ENCODE measurements at places on chromosomes 4 and X.

DNA sequence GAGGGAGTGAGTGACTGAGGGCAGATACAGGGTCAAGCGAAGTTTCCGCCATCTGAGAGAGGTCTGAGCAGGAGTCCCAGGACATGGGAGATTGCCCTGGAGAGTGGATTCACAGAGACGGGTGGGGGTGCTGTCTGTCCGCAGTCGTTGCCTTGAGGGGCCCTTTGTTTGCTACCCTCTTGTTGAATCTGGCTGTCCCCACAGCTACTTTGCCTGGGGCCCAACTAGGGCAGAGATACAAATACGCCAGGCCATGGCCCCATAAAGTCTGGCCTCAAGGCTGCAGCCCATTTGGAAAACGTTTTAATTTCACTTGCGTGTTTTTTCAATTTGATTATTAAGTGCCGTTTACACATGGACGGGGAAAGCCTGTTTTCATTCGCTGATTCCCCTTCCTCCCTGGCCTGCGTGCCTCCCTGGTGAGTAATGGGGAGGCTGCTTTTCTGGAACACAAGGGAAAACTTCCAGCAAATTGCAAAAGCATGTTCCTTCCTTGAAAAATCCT lies 134.4 kb downstream of the SMIM20 start:
- peak; percentile 71 for DNase-seq

DNA sequence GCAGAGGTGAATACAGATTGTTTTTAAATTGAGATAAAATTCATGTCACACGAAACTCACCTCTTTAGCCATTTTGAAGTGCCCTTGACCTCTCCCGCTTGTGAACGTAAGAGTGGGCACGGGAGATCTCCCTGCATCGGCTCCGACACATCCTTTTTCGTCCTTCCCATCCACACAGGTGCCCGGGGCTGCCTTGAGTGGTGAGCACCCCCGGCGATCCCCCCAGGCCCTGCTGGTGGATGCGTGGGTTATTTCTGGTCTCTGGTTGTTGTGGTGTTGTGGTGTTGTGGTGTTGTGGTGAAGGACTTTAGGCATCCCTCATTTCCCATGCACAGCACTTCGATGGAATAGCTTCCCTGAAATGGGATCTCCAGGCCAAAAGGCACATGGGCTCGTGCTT lies 46.1 kb downstream of the PSAPL1 start:
- DNase-seq: no peak

DNA sequence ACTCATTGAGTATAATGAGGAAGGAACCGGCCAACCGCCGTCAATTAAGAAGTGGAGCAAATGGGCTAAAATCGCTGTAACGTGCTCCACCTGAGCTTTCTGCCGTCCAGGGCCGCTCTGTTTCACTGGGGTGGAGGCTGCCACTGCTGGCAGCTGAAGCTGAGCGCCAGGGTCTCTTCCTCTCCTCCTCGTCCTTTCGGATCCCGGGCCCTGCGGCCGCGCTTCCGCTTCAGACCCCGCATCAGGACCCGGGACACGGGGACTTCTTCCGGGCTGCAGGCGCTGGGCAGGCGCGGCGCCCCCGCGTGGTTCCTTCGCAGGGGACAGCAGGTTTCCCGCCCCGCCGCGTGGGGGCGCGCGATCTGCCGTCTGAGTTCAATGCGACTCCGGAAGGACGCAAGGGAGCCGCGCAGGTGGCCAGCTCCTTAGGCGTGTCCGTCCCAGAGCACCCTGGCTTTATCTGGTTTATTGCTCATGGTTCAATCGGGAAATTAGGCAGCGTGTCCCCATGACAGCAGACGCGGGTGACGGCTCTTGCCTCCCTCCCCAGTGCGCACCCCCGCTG lies 519.8 kb downstream of the TRIML1 start:
- no peak for DNase-seq

- no peak for DNase-seq
Observed at GRCh38 chr4:74311696-74312313, 3.5 kb downstream of the EPGN start.

- no peak for DNase-seq
Observed at GRCh38 chrX:16687514-16687913, 25.0 kb downstream of the CTPS2 start.

GRCh38 chr4:8272472-8273428 lies 3.2 kb downstream of the HTRA3 start:
- no peak for DNase-seq

DNA sequence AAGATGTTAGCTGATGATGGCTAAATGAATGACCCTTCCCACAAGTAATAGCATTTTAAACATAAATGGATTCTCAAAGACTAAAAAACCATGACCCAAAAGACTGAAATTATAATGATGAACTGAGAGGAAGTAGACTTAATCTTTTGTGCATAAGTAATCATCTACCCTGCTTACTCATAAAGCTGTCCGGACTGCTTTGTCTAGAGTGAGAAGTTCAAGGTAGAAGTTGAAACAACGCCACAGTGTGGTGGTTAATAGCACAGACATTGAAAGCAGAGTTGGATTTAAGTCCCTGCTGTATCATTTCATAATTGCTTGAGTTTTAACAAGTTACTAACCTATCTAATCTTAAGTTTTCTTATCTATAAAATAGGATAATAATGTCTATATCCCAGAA lies 346.6 kb downstream of the CENPC start:
- no peak for DNase-seq

DNA sequence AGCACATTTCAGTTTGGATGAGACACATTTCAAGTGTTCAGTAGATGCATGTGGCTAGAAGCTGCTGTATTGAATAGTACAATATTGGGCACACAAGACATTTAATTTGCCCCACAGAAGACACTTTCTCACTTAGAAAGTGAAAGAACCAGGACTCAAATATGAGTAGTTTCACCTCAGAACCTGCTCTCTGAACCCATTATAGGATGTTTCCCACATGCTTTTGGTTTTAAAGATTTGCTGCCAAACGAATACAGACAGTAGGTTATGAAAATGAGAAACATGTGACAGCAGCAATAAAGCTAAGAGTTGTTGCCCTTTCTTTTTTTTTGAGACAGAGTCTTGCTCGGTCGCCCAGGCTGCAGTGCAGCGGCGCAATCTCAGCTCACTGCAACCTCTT lies 32.3 kb downstream of the C4orf54 start:
- DNase-seq: no peak

DNA sequence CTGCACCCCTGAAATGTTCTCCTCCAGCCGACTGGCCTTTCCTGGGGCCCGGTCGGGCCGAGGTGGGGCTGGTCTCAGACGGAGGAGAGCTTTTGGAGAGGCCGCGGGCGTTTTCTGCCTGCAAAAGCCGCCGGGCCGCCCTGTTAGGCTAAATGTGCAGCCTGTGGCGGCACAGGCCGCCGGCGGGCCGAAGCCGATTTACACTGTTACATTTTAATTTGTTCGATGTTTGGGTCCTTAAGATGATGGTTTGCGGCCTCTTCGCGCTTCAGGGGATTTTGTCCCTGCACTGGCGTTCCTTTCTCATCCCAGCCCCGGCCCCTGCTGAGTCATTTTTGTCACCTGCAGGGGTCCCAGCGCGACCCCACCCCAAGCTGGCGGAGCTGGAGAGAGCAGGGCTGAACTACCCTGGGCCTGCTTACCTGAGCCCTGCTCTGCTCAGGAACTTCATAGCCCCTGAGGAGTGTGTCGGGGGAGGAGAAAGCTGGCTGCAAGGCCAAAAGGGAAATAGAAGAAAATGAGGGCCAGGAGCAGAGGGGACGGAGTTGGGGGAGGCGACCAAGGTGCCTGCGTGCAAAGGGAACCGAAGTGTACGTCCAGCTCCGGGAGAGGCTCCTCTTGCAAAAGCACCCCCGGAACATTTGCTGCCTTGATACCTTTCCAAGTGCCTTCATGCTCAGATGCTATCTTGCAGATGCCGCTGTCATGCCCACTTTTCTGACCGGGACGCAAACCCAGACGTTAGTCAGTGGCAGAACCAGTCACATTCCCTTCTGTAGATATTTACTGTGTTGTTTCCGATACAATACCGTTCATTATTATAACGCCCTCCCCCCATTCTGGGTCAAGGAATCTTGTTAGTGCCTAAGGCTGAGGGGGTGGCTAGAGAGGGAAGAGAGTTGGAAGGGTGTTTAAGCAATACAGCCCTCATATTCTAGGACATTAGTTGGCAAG lies 977 bp upstream of the RBBP7 start:
- no peak for DNase-seq

GRCh38 chr4:24928708-24929107 lies 15.9 kb upstream of the CCDC149 start:
- no peak for DNase-seq

DNA sequence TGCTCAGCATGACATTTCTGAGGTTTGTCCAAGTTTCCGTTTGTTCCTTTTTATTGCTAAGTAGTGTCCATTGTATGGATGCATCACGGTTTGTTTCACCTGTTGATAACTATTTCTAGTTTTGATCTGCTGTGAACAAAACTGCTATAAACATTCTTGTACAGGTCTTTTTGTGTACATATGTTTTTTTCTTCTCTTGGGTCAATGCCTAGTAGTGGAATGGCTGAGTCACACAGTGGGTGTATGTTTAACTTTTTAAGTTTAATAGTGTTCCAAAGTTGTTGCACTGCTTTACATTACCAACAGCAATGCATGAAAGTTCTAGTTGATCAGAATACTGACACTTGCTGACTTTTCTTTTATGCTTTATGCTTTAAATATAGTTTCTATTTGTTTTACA lies 76.7 kb downstream of the MAOB start:
- DNase-seq: no peak

DNA sequence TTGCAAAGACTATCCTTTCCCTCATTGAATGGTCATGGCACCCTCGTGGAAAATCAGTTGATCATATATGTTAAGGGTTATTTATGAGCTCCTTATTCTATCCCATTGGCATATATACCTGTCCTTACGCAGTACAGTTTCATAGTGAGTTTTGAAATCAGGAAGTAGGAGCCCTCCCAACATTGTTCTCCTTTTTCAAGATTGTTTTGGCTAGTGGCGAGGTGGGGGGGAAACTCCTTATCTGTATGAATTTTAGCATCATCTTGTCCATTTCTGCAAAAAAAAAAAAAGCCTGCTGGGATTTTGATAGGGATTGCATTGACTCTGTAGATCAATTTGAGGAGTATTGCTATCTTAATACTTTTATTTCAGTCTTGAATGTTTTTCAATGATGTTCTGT lies 2.5 kb upstream of the USP9X start:
- no peak for DNase-seq

- no peak for DNase-seq
Observed at GRCh38 chr4:100816436-100817045, 298.7 kb upstream of the EMCN start.

DNA sequence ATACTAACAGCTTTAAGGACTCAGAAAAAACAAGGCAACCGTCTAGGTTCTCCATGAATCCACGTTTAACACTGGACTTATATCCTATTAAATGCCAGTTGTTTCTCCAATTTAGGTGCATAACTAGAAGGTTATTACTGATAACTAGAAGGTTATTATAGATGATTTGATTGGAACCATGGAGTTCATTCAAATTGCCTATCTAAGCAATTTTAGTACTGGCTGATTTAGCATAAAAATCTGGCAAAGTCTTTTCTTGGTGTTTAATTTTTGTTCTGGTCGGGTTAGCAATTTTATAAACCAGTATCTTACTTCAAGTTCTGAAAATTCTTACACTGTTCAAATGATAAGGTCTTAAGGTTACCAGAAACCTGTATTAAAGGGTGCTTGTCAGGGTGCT lies 672.8 kb upstream of the GNPDA2 start:
- DNase-seq: no peak

- DNase-seq: no peak
Observed at GRCh38 chr4:143026459-143027170, 158.1 kb upstream of the USP38 start.

DNA sequence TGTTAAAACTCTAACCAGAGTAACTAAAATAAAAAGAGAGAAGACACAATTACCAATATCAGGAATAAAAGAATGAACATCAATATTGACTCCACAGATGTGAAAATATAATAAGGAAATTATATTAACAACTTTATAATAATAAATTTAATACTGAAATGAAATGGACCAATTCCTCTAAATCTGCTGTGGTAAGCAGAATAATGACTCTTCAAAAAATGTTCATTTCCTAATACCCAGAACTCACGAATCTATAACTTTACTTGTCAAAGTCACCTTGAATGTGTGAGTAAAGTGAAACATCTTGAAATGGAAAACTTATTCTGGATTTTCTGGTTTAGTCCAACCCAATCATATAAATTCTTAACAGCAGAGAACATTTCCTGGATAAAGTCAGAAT lies 1391.1 kb downstream of the FAM133A start:
- DNase-seq: no peak

- DNase-seq: no peak
Observed at GRCh38 chrX:34563804-34564203, 93.3 kb downstream of the TMEM47 start.

DNA sequence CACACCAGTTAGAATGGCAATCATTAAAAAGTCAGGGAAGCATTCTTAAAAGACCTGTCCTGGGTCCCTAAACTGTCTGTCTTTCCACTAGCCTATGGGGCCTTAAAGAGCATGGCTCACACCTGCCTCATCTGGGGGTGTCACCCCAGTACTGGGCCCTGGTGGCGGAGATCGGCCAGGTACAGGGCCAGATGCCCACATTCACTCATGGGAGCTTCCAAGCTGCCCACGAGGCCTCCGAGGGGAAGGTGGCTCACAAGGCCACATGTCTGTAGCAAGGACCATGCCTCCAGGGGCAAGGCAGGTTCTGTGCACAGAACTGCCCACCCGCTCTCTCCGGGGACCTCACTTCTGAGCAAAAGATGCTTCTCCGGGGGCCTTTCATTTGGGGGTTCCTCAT lies 55.5 kb upstream of the AFAP1 start:
- DNase-seq: no peak

DNA sequence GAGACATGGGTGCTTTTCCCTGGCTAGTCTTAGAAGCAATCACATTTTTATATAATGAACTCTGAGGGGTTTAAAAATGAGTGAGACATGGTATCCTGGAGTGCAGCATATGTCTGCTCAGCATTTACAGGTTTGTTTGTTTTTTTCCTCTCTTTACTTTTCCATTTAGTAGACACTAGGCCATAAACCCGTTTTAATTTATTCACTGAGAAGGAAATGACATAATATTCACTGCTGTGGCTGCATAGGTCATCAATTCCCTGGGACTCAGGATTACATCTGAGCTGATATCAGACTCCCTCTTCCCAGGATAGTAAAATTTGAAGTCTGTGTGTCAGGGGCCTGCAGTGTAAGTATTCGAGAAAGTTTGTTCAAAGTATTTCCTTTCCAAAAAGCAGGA lies 178.9 kb upstream of the SPRY1 start:
- no peak for DNase-seq

GRCh38 chrX:55709735-55710134 lies 7.8 kb upstream of the RRAGB start:
- DNase-seq: no peak

DNA sequence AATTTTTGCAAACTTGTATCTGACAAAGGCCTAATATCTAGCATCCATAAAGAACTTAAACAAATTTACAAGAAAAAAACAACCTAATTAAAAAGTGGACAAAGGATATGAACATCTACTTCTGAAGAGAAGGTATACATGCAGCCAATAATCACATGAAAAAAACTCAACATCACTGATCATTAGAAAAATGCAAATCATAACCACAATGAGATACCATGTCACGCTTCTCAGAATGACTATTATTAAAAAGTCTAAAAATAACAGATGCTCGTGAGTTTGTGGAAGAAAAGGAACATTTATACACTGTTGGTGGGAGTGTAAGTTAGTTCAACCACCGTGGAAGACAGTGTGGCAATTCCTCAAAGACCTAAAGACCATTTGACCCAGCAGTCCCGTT lies 24.0 kb downstream of the CEP44 start:
- DNase-seq: no peak
